ENCODE measurements at places on chromosomes 4 and X. TPM values are rescaled to one million over a fixed set of nuclear protein-coding genes. Genes with fewer than 3 reads are reported as not detected.

DNA sequence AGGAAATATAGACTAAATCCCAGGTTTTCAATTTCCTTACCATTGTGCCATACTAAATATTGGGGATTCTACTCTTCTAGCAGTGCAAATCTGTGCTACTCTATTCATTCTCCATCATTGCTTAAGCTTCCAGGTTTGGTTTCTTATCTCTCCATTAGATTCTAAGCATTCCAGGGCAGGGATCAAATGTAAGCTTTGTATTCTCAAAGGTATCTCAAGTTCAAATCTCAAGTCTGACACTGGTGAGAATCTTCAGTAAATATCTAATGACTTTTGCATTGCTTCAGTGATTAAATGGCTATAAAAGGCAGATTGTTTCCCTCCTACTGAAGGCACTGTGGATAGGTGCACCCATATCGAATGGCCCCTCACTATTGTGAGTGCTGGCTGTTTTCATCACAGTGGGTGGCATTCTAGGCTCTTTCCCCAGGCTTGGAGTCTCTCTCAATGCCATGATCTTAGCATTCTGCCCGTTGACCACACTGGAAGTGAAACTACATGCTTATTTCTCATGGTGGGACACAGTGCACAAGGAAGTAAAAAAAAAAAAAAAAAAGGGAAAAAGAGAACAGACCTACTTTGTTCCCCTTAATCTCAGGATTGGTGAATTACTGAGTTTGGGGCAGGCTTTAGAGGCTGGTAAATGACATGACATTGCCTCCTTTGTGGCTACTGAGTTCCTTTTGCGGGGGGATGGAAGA lies 28.7 kb downstream of the FAM9C start:
- DNase-seq: no peak

The SHOX gene
- not detected for total RNA-seq

The DNAAF6 gene
- total RNA-seq: not detected

The MAGEE2 gene
- 0.74 TPM for total RNA-seq

- DNase-seq: no peak
These were observed 14.5 kb upstream of the FGG start for GRCh38 chr4:154626793-154627484.

Measured in urinary bladder (tissue), 4 donors.